Lower lobe of right lung (tissue), 2 donors: ENCODE measurements at places on chromosomes 7 and 10.
A peak's percentile ranks its signal among the peaks of the same experiment; 100 is the strongest.

GRCh38 chr10:71840177-71840957, 10.7 kb downstream of the PSAP start:
- DNase-seq = peak; percentile 65

GRCh38 chr10:12980713-12981306, 20.7 kb downstream of the CCDC3 start:
- DNase-seq = no peak

GRCh38 chr7:32403463-32404229, 86.5 kb downstream of the LSM5 start:
- no peak for DNase-seq

DNA sequence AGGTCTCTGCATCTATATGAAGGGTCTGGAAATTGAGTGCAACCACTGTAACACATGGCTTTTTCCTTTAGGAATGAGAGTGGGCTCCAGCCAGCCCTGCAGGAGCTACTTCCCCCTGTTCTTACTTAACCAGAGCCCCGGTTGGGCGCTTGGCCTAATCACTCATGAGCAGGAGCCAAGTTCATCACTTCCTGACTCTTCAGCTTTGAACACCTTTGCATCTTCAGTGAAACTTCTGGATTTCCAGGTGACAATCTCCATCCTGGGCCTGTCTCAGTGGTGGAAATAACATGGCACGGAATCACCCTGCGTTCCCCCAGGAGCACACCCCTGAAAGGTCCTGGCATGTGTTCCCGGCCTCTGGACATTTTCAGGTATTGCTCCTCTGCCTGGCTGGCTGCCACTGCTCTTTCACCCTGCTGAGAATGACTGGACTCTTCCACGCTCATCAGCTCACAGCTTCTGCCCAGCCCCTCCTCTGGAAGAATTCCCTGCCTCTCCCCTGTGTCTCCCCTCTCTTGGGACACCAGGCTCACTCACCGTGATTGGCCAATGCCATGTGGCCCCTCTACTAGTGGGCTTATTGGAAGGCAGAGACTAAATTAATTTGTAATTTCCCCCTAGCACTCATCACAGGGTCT, 229.1 kb upstream of the GRB10 start:
- DNase-seq = no peak

- DNase-seq = no peak
Measured at GRCh38 chr10:129938460-129938859, 25.6 kb downstream of the EBF3 start.

GRCh38 chr10:132095403-132096113, 29.8 kb downstream of the JAKMIP3 start:
- DNase-seq = no peak

GRCh38 chr7:66301737-66302136, 96.6 kb downstream of the TPST1 start:
- no peak for DNase-seq

- no peak for DNase-seq
Measured at GRCh38 chr10:69767793-69768192, 33.9 kb upstream of the COL13A1 start.

GRCh38 chr10:30434273-30435072, 489 bp downstream of the MAP3K8 start:
- peak; percentile 95 for DNase-seq

- no peak for DNase-seq
Measured at GRCh38 chr10:127441350-127442219, 107.5 kb upstream of the NPS start.

- no peak for DNase-seq
Measured at GRCh38 chr10:98408799-98409198, 6.2 kb downstream of the PYROXD2 start.

DNA sequence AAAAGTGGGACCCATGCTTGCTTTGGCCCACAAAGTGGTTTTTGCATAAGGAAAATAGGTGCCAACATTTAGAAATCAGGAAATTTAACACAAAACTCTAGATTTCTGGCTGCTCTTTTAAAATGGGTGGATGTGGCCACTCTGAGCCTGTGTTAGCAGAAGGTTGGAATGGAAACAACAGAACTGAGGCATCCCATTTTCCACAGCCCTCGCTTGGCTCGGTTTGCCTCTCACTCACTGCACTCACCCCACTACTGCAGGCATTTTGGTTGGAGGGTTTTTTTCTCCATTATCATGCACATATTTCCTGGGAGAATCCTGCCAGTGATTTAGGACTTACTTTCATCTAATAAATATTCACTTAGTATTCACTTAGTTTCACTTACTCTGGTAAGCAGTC, 178.9 kb downstream of the BICC1 start:
- no peak for DNase-seq

DNA sequence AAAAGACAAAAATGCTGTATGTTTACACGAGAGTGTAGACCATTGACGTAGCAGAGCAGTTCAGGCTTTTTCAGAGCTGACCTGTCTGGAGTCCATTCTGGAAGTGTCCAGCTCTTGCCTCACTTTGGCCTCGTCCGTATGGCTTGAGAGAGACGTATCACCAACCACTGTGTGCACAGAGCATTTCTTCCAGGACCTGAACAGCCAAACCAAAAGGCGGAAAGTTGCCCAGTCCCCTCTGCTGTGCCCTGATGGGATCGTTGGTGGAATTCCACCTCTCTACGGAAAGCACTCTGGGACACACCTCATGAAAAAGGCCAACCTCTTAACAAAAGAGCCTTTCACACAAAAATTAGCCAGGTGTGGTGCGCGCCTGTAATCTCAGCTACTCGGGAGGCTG, 184.7 kb upstream of the SH2B2 start:
- DNase-seq = no peak

DNA sequence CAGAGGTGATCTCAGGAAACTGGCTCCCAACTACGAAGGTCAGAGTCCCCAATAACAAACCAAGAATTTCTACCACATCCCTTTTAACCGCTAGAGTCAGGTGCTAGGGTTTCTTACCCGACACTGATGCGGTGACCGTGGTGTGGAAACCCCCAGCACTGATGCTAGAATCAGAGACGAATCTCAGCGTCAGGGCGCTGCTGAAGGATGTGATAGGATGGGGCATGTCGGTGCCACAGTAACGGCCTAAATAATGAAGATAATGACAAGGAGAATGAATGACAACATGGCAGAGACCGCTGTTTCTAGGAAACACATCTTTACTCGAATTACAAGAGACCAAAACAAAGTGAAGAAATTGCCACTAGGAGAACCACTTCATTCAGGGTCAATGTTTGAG, 131.1 kb upstream of the RSU1 start:
- DNase-seq = no peak

DNA sequence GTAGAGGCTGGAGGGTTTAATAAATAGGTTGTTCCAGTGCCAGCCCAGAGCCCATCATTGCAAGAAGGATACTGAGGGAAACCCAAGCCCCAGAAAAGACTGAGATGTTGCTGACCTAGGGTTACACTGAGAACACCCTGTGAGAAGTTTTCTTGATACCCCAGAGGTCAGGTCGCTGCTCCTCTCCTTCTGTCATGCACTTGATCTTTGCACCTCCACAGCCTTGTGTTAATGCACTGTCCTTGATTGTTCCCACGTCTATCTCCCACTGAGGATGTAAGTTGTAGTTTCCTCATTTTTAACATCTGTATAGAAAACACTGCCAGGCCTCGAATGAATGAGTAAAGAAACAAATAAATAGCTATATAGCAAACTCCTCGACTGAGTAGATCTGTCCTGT, 195.3 kb upstream of the AHR start:
- no peak for DNase-seq

DNA sequence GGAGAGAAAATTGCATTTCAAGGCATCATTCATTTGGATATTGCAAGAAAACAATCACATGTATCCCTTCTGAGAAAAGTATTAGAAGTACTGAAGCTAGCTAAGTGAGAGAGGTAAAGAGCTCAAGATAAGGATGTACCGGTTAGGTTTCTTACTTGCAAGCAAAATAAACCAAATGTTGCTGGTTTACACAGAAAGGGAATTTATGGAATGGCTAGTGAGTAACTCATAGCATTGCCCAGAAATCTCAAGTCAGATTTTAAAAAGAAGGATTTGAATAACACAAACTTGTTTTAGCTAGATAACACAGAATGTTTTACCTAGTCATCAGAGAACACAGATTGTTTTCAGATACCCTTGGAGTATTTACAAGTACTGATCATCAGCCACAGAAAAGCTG, 30.6 kb downstream of the KLHL7 start:
- DNase-seq = no peak

GRCh38 chr7:91941450-91941849, 788 bp downstream of the AKAP9 start:
- peak; percentile 58 for DNase-seq

GRCh38 chr10:128247576-128247975, 121.4 kb upstream of the MKI67 start:
- no peak for DNase-seq

DNA sequence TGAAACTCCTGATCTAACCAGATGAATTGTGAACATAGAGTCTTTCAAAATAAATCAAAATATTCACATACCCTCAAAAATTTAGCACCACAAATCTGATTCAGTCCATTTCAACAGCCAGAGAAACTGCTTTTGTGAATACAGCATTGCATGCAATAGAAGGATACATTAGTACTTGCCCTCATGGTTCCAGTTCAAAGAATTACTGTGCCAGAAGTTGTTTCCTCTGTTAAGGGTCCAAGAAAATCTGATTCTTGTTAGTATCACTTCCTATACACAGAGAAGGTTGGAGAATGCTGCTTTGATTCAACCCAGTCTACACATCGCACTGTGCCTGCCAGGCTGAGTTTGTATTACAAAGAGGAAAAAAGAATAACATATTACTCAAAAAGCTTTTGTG, 115.6 kb downstream of the TFEC start:
- no peak for DNase-seq

DNA sequence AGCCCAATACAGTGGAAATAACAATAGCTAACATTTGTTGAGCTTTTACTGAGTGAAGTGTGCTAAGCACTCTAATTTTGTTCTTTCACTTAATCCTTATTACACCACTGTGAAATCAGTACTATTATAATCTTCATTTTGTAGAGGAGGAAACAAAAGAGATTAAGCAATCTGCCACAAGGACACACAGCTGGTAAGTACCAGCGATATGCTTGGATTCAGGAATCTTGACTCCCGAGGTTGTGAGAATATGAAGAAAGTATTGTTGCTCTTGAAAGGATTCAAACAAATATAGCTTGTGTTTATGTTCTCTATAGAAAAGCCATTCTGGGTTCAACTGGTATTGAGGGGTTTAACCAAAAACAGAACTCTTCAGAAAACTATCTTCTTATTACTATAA, 93.7 kb upstream of the HECTD2 start:
- no peak for DNase-seq

- DNase-seq = no peak
Measured at GRCh38 chr7:4525884-4526283, 156.2 kb upstream of the FOXK1 start.

- no peak for DNase-seq
Measured at GRCh38 chr7:82821037-82821436, 341.6 kb downstream of the PCLO start.

- no peak for DNase-seq
Measured at GRCh38 chr7:138074540-138074939, 1.7 kb upstream of the AKR1D1 start.

GRCh38 chr7:138208864-138209263, 132.6 kb downstream of the AKR1D1 start:
- DNase-seq = no peak

- no peak for DNase-seq
Measured at GRCh38 chr10:120420421-120420820, 36.6 kb upstream of the PLPP4 start.

DNA sequence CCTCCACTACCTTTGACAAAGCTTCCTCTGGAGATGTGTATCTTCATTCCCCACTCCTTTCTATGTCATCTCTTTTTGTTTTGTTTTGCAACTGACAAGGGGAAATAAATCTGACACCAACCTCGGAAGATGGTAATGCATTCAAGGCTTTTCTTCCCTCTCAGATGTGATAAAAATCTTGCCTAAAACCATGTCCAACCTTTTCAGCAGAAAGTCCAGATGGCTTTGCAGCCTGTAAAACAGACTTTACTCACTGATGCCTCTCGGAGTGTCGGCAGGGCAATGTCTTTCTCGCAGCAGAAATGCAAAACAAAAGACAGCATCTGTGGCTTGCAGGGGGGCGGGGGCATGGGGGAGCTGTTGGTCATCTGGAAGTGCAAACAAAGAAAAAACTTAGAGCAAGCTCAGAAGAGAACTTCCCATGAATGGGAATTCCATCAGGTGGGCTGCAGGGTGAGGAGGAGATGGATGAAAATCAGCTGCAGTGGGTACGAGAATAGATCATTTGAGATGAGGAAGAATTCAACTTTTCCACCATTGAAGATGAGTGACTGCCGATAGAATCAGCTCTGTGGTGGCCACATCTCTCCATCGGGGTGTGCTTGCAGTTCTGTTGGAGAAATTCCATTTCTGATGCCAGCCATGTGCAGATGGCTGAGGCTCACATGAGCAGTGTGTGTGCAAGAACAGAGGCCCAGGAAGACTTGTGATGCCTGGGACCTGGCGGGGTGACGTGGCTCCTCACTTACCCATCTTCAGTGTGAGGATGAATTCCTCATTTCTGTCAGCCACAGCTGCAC, 237.7 kb downstream of the WDR37 start:
- DNase-seq = no peak

- no peak for DNase-seq
Measured at GRCh38 chr10:69241575-69241974, 21.4 kb downstream of the HKDC1 start.

DNA sequence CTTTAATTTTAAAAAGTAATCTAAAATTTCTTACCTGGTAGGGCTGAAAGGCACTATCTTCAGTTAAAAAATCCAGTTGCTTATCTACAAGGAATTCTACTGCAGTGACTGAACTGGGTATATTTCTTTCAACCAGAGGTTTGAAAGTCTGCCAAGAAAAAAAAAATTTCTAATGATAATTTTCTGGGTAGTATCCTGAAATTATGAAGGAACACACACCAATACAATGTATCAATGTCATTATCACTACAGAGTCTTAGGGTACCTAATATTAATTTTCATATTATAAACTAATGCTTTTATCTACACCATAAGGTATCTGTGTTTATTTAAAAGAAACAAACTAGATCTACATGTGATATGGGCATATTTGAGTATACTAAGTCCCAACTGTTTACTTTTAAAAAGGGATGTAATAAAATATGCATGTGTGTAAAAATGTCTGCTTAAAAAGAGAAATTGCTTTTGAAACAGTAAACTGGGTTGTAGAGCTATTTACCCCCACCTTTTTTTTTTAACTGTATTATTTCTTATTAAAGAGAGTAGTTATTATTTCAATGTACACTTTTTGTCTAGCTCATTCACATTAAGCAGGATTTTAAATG, 131.6 kb downstream of the NRBF2 start:
- DNase-seq = no peak

GRCh38 chr7:70659263-70659662, 472.7 kb upstream of the GALNT17 start:
- DNase-seq = no peak

- no peak for DNase-seq
Measured at GRCh38 chr7:70591643-70592042, 540.3 kb upstream of the GALNT17 start.

DNA sequence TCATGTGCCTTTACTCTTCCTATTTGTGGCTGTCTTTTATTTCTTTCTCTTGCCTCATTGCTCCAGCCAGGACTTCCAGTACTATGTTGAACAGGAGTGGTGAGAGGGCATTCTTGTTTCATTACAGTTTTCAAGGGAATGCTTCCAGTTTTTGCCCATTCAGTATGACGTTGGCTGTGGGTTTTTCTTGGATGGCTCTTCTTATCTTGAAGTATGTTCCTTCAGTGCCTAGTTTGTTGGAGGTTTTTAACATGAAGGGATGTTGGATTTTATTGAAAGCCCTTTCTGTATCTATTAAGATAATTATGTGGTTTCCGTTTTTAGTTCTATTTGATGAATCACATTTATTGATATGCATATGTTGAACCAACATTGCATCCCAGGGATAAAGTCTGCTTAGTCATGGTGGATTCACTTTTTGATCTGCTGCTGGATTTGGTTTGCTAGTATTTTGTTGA, 96.8 kb downstream of the GLCCI1 start:
- no peak for DNase-seq
